Upper lobe of left lung (tissue), 6 donors: ENCODE measurements at places on chromosomes 7 and 10.

DNA sequence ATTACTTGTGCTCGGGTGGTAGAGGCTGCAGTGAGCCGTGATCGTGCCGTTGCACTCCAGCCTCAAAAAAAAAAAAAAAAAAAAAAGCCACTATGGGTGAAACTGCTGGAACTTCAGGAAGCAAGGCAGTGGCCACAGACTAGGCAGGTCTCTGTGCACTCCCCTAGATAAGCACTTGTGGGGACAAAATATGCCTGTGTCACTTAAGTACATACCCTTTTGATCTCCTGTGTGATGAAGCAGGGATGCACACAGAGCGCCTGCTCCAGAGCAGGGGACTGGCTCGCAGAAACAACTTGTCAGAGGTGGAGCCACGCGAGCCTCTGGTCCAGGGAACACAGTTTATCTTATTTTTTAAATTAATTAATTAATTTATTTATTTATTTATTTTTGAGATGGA, 42.9 kb upstream of the PSAP start:
- DNase-seq, result no peak

GRCh38 chr7:91033574-91033973, 230.7 kb upstream of the FZD1 start:
- no peak for DNase-seq

- no peak for DNase-seq
Observed at GRCh38 chr7:54596747-54597146, 54.6 kb downstream of the VSTM2A start.

GRCh38 chr10:46299536-46300369, 13.0 kb downstream of the ANTXRL start:
- no peak for DNase-seq

DNA sequence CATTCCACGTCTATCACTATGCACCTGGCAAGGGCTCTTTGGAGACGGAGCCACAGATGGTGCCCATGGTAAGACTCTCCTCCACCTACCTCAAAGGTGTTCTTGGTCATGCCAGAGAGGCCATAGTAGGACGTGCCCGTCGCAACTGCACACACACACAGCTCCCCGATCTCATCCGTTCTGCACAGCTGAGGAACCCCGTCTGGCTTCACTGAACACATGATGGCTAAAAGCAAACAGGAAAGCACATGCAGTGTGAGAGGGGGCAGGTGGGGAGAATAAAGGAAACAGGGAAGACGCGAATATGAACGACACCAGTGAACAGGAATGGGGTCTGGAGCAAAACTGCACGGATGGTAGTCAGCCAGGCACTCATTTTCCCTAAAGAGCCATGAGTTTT, 230.9 kb downstream of the ZMYND11 start:
- DNase-seq, result no peak

GRCh38 chr7:23600236-23600635, 3.1 kb downstream of the CCDC126 start:
- DNase-seq, result no peak

DNA sequence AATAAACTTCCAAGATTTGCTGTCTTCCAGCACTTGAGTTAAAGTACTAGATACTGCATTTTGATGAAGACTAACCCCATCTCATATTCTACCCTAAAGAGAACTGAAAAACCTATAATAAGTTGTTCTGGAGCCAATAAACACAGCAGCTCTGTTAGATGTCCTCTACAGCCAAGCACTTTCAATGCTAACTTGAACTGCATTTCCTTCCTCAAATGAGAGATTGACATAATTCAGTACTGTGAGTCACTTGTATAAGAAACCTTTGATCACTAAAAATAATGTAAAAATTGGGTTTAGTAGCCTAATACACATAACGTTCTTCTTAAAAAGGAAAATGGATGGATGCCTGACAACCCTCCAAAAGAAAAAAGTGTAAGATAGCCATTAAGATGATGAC, 81.3 kb downstream of the ITGB8 start:
- DNase-seq, result no peak

DNA sequence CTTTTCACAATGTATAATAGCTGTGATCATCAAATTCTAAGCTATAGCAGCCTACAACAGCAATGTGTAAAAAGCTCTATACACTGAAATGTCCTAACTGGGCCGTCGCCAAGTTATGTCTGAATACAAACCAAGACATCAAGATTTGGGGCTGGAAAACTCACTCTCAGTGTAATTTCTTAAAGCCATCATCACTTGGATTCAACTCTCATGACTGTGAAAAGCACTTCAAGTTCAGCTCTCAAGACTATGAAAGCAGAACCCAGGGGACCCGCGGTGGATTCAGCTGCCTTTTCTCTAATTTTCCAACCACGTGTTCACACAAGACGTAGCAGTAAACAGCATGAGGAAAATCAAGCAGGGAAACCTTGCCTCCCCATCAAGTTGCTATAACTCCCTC, 15.8 kb upstream of the ZNRF2 start:
- DNase-seq, result no peak

DNA sequence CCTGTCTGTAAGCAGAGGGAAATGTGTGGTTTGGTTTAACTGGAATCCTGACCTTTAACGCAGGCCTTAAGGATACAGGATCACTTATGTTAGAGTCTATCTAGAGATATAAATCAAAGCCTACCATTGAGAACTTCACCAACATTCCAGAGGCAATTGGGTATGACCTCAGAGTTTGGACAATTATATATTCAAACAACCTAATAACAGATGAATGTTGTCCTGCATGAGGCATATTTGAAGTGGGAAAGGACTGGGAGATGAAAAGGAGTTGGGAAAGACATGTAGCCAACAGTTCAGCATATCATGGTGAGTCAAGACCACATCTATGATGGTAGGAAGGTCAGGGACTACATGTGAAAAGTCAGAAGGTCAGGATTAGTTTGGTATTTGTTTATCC, 274.2 kb downstream of the DOCK4 start:
- no peak for DNase-seq

- DNase-seq, result no peak
Observed at GRCh38 chr10:88831709-88832108, 19.9 kb downstream of the ANKRD22 start.

- DNase-seq, result no peak
Observed at GRCh38 chr10:58632216-58632615, 119.5 kb downstream of the BICC1 start.

GRCh38 chr7:27608776-27609495, 53.7 kb downstream of the HIBADH start:
- no peak for DNase-seq

- DNase-seq, result no peak
Observed at GRCh38 chr7:23208316-23208715, 26.5 kb downstream of the NUP42 start.

GRCh38 chr7:74026903-74027682, 880 bp upstream of the ELN start:
- DNase-seq, result peak; percentile 75

- DNase-seq, result peak; percentile 43
Observed at GRCh38 chr10:74011770-74012169, 13.9 kb downstream of the VCL start.

- DNase-seq, result no peak
Observed at GRCh38 chr10:67696029-67696428, at the start of gene CTNNA3. Gene CTNNA3, minus strand, starts transcription at chr10:67696195.

DNA sequence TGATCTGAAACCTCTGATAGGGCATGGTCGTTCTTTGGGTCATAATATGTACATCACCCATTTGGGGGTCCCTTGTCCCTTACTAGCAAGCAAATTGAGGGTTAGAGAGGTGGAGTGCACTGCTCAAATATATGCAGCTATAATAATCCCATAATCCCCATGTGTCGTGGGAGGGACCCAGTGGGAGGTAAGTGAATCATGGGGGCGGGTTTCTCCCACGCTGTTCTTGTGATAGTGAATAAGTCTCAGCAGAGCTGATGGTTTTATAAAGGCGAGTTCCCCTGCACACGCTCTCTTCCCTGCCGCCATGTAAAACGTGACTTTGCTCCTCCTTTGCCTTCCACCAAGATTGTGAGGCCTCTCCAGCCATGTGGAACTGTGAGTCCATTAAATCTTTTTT, 262.7 kb downstream of the BMPER start:
- no peak for DNase-seq

- no peak for DNase-seq
Observed at GRCh38 chr7:148042935-148043631, 547.5 kb upstream of the C7orf33 start.
